ENCODE measurements at places on chromosomes 5 and 9. TPM values are rescaled to one million over a fixed set of nuclear protein-coding genes. Genes with fewer than 3 reads are reported as not detected.

- H3K4me3 ChIP-seq, result no peak overlapping the region
- peaks cover 12% of the 10 kb centered on the region for H3K27me3 ChIP-seq
- no peaks in the 10 kb centered on the region for H3K36me3 ChIP-seq
- no peak for DNase-seq
- H3K27ac ChIP-seq, result no peak overlapping the region
- peaks cover 16% of the 10 kb centered on the region for H3K4me1 ChIP-seq
Measured at GRCh38 chr5:143440448-143441115, 37.1 kb upstream of the NR3C1 start.

DNA sequence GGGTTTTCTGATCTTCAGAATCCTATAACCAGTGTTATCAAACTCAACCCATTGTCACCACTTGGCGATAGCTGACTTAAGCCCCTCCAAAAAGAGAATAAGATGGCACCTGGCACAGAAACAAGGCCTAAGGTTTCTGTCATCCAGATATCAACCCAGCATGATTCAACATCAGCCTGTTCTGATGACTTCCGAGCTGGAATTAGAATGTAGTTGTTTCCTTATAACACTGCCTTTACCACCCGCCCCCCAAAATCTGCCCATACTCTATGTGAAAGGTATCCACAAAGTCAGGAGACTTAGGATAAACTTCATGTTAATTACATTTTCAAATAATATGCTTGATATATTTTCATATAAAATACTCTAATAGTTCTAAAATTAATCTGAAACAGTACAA, 5.2 kb downstream of the KLF9 start:
- no peak for DNase-seq
- H3K4me3 ChIP-seq, result no peak overlapping the region
- no peak overlapping the region for H3K27ac ChIP-seq
- H3K27me3 ChIP-seq, result no peaks in the 10 kb centered on the region
- H3K4me1 ChIP-seq, result peaks cover 68% of the 10 kb centered on the region

The LOX gene
- not detected for total RNA-seq

The PTPDC1 gene
- 5.5 TPM for total RNA-seq

DNA sequence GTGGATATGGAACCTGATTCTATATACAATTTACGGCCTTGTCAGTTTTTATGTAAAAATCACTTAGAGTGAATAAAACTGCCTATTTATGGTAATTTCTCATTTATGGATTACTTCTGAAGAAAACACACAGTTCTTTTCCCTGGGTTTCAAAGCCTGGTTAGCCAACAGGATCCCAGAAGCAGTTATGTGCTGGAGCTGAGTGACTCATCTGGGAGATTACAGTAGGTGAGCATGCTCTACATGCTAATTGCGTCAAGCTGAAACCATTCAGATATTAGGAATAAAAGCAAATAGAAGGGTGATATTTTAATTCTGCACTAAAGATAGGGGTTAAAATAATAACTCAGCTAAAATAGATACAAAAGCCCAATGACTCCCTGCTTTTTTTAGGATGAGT, 47.8 kb downstream of the PDE4D start:
- H3K4me3 ChIP-seq, result no peak overlapping the region
- H3K36me3 ChIP-seq, result no peaks in the 10 kb centered on the region
- H3K27me3 ChIP-seq, result peaks cover 5% of the 10 kb centered on the region
- H3K27ac ChIP-seq, result no peak overlapping the region
- H3K4me1 ChIP-seq, result no peaks in the 10 kb centered on the region

The ZNF354C gene
- 3.5 TPM for total RNA-seq

GRCh38 chr9:36470643-36471290, 70.7 kb upstream of the RNF38 start:
- H3K4me3 ChIP-seq, result peak overlapping the region; percentile 80
- H3K36me3 ChIP-seq, result peaks cover 9% of the 10 kb centered on the region
- DNase-seq, result peak; percentile 54
- H3K27me3 ChIP-seq, result no peaks in the 10 kb centered on the region

DNA sequence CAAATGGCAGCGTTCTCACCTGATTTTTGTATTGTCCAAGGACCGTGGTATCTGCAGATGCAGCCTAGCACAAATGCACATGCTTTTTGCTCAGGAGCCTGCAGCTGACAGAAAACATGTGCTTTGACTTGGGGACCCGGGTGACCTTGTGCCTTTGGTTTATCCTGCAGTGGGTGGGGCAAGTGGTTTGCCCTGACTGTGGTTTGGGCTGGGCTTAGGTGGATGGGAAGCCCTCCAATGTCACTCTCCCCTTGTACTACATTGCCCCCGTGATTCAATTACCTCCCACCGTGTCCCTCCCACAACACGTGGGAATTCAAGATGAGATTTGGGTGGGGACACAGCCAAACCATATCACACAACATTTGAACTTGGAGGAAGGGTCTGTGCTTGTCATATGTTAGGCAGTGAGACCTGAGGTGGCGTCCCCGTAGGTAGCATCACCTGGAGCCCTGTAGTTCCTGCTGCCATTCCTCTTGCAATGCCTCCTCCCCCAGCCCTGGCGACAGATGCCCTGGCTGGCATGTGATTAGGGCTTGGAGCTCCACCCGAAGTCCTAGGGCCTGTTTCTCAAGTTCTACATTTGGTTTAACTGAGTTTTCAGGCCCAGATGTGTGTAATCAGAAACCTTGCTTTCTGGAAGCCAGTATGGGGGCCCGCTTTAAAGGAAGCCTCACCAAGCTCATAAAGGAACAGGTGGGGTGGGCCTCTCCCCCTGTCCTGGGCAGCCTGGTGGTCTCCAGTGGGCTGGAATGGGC, 2.1 kb downstream of the ANKRD33B start:
- peak overlapping the region; percentile 95 for H3K4me3 ChIP-seq
- peak overlapping the region; percentile 89 for H3K27ac ChIP-seq
- peaks cover 9% of the 10 kb centered on the region for H3K36me3 ChIP-seq
- no peak for DNase-seq
- H3K4me1 ChIP-seq, result peaks cover 43% of the 10 kb centered on the region

The ARHGEF28 gene
- 0.03 TPM for total RNA-seq

- H3K27ac ChIP-seq, result no peak overlapping the region
- DNase-seq, result no peak
- peaks cover 3% of the 10 kb centered on the region for H3K27me3 ChIP-seq
- no peak overlapping the region for H3K4me3 ChIP-seq
- H3K4me1 ChIP-seq, result peaks cover 4% of the 10 kb centered on the region
Measured at GRCh38 chr5:178335302-178336030, 102.9 kb upstream of the PHYKPL start.

DNA sequence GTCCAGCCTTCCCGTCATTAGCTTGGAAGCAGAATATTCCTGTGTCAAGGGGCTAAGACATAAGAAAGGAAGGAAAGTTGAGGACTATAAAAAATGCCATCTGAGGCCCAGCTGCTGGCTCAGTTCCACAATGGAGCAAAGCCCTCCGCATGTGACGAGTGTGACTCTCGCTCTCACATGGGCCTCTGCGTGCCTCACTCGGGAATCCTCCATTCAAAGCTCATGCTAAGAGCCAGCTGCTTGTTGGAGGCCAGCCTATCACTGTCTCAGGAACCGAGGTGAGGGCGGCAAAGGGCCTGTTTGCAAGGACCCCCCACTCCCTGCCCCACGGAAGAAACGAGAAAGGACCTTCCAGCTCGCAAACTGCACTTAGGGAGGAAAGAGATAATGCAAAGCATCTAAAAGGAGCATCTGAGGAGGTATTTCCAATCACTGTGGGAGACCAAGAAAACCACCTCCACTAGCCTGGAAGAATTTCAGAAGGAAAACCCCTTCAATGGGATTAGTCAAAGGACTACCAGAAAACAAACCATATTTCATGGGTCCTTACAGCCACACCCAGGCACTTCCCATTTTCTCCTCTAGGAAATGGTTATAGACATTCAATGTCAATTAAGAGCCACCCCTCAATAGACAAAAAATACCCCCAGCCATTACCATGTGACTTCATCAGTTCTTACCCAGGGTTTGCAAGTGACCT, 95.3 kb downstream of the PRRT1B start:
- H3K27ac ChIP-seq, result peak overlapping the region; percentile 69
- H3K36me3 ChIP-seq, result peaks cover 45% of the 10 kb centered on the region
- H3K4me3 ChIP-seq, result no peak overlapping the region
- no peak for DNase-seq

- no peaks in the 10 kb centered on the region for H3K36me3 ChIP-seq
- no peaks in the 10 kb centered on the region for H3K4me1 ChIP-seq
- no peak for DNase-seq
- no peak overlapping the region for H3K27ac ChIP-seq
Measured at GRCh38 chr9:102867488-102867887, 127.6 kb upstream of the CYLC2 start.

GRCh38 chr5:171309276-171310211, 496 bp downstream of the TLX3 start:
- H3K4me3 ChIP-seq, result no peak overlapping the region
- DNase-seq, result no peak
- peaks cover 58% of the 10 kb centered on the region for H3K27me3 ChIP-seq
- H3K4me1 ChIP-seq, result peaks cover 12% of the 10 kb centered on the region
- H3K27ac ChIP-seq, result no peak overlapping the region
- peaks cover 5% of the 10 kb centered on the region for H3K36me3 ChIP-seq

DNA sequence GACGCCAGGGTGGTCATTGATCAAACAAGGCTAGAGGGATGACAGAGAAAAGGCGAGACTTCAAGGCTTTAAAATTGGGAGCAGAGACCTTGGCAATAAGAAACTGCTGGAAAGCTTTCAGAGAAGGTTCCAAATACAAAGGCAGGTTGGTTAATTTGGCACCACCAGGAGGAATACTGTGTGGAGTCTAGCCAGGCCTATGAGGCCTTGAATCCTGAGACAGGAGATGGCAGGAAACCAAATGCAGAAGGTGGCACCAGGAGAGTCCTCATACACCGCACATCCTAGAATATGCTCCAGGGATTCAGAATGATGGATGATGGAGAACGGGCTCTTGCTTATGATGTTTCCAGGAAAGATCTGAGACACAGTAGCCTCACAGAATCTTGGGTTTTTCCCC, 90.0 kb downstream of the MCTP1 start:
- H3K27me3 ChIP-seq, result no peaks in the 10 kb centered on the region
- H3K27ac ChIP-seq, result no peak overlapping the region
- no peak overlapping the region for H3K4me3 ChIP-seq
- no peak for DNase-seq
- no peaks in the 10 kb centered on the region for H3K4me1 ChIP-seq

The GABRA1 gene
- not detected for total RNA-seq

DNA sequence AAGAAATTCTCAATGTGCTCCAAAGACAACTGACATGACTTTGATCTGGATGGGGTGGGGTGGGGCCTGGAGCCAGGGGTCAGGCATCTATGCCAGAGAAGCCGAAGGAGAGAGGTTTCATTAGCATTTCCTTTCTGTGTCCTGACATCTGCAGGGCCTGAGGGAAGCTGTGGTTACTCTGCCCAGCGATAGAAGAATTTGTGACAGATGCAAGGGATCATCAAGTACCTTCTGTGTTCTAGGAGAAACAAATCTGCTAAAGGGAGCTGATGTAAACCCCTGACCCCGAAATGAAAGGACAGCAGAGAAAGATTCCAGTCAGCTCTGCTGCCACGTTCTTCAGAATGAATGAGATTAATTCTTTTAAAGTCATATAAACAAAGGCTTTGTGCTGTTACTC, 335.7 kb downstream of the PRELID2 start:
- H3K4me1 ChIP-seq, result no peaks in the 10 kb centered on the region
- no peak overlapping the region for H3K27ac ChIP-seq
- no peaks in the 10 kb centered on the region for H3K27me3 ChIP-seq

- no peaks in the 10 kb centered on the region for H3K4me1 ChIP-seq
- no peak for DNase-seq
- H3K27me3 ChIP-seq, result no peaks in the 10 kb centered on the region
- no peak overlapping the region for H3K4me3 ChIP-seq
- no peak overlapping the region for H3K27ac ChIP-seq
- H3K36me3 ChIP-seq, result no peaks in the 10 kb centered on the region
Measured at GRCh38 chr9:61669352-61669751, 479.5 kb downstream of the SPATA31A7 start.

The AQP7 gene
- total RNA-seq, result not detected

DNA sequence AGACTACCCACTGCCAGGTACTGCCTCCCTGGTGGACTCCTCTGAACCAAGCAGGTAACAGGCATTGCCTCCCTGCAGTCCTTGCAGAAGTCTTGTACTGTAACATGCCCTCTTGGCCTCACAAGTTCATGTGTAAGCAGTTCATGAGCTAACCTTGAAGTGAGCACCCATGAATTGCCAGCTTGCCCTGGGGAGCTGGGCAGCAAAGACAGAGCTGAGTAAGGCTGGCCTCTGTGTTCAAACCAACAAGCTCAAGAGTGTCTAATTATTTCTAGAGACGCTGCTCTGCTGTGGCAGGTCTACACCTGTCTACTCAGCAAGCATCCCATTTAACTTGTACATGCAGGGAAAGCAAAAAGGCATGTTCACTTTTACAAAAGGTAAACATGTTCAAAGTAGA, 113.5 kb downstream of the FEM1C start:
- no peaks in the 10 kb centered on the region for H3K36me3 ChIP-seq
- no peak overlapping the region for H3K27ac ChIP-seq
- no peak overlapping the region for H3K4me3 ChIP-seq
- H3K4me1 ChIP-seq, result no peaks in the 10 kb centered on the region
- DNase-seq, result no peak

The IL17B gene
- not detected for total RNA-seq

DNA sequence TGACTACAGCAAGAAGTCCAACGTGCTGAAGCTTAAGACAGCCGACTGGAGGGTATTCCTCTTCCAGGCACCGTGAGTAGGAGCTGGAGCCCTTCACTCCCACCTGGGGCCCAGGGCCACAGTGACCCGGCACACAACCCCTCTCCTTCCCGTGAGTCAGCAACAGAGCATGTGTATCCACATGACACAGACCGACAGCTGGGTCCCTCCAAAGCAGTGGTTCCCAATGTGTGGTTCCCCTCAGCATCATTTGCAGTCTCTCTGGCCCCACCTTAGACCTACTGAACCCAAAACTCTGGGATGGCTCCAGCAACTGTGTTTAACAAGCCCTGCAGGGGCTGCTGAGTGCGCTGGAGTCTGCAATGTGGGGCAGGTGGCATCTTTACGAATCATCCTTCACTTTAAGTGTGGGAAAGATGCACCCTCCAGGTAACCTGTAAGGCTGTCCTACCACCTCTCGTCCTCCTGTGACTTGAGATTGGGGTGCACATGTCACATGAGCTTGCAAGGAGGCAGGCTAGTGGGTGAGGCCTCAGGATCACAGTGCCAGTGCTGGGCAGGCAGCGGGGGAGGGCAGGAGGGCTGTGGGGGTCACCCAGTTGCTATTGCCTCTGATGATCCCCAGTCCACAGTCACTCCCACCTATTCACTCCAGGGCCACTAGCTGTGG, 42.2 kb downstream of the PSD2 start:
- H3K4me1 ChIP-seq, result no peaks in the 10 kb centered on the region
- peaks cover 9% of the 10 kb centered on the region for H3K27me3 ChIP-seq
- no peaks in the 10 kb centered on the region for H3K36me3 ChIP-seq
- H3K27ac ChIP-seq, result no peak overlapping the region
- DNase-seq, result no peak
- H3K4me3 ChIP-seq, result no peak overlapping the region

GRCh38 chr9:99544526-99544925, 277.2 kb upstream of the NR4A3 start:
- H3K4me1 ChIP-seq, result no peaks in the 10 kb centered on the region
- no peak overlapping the region for H3K4me3 ChIP-seq
- no peak for DNase-seq
- no peak overlapping the region for H3K27ac ChIP-seq

- no peak overlapping the region for H3K27ac ChIP-seq
- H3K27me3 ChIP-seq, result peaks cover 8% of the 10 kb centered on the region
- no peak for DNase-seq
- no peak overlapping the region for H3K4me3 ChIP-seq
- H3K36me3 ChIP-seq, result peaks cover 7% of the 10 kb centered on the region
Measured at GRCh38 chr5:476102-476813, 33.3 kb downstream of the EXOC3 start.

The CEL gene
- total RNA-seq, result 1.8 TPM

All from activated T-helper 1 cell treated with anti-CD3 and anti-CD28 coated beads, Interleukin-12 subunit alpha, Interleukin-12 subunit beta, Interleukin-2, Interleukin-4 antibody, amounts not matched to agents 30 ng/mL and 10 ng/mL and 1 ng/mL, durations not matched to agents 14 hours and 24 hours and 36 hours (primary cell).